ENCODE measurements at places on chromosomes 7 and 10. TPM values are rescaled to one million over a fixed set of nuclear protein-coding genes. Genes with fewer than 3 reads are reported as not detected.

SLC13A1 gene
- not detected for total RNA-seq

CFAP43 gene
- 1.9 TPM for total RNA-seq

ANKRD30A gene
- not detected for total RNA-seq

RAMP3 gene
- total RNA-seq = 47.2 TPM

CYP2C19 gene
- not detected for total RNA-seq

CRPPA gene
- 3.6 TPM for total RNA-seq

Measured in ureter (tissue), 1 donor.